ENCODE measurements at places on chromosomes 12 and 14.

DNA sequence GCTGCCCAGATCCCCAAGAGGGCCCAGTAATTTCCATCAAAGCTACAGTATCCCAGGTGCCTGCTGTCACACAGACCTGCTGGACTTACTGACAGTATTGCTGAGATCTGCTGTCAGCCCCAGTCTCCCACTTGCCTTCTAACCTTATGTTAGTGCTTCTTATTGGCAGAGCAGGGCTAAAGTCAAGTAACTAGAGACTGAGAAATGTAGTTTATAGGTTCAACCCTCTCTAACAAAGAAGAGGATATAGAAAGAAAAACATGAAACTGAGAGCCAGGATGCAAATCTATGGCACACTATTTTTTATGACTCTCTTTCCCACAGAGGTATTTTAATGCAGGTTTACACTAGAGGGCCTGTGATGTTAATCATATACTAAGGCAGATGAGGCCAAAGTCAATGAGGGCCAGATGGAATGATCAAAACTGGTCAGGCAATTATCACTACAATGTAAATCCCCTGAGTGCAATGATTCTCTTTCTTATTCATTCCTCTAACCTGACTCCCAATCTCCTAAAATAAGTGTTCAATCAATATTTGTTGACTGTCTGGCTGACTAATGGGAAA is 781.9 kb downstream of the VRK1 start:
- DNase-seq = no peak
- no peaks in the 10 kb centered on the region for H3K4me1 ChIP-seq
- no peak overlapping the region for H3K27ac ChIP-seq
- no peaks in the 10 kb centered on the region for H3K36me3 ChIP-seq
- no peaks in the 10 kb centered on the region for H3K27me3 ChIP-seq

- H3K4me3 ChIP-seq = no peak overlapping the region
- H3K27ac ChIP-seq = no peak overlapping the region
- H3K4me1 ChIP-seq = no peaks in the 10 kb centered on the region
- DNase-seq = no peak
- no peaks in the 10 kb centered on the region for H3K36me3 ChIP-seq
Measured at GRCh38 chr14:99043756-99044155, 228.2 kb downstream of the BCL11B start.

DNA sequence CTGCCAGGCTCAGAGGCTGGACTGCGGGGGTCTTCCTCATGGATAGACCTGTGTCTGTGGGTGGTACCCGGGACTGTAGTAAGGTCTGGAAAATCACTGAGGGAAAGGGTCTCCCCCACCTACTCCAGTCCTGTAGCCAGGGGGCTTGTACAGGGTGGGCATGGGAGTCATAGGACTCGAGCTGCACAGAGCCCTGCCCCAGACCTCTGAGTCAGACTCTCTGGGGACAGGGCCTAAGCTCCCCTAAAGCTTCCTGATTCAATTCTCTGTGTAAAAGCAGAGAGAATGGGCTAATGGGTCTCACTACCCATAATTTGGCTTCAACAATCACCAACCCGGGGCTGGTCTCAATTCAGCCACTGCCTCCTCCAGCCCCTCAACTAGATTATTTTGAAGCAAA is 27.0 kb downstream of the LRTM2 start:
- no peaks in the 10 kb centered on the region for H3K27me3 ChIP-seq
- DNase-seq = no peak
- peaks cover 9% of the 10 kb centered on the region for H3K4me1 ChIP-seq
- H3K4me3 ChIP-seq = no peak overlapping the region

DNA sequence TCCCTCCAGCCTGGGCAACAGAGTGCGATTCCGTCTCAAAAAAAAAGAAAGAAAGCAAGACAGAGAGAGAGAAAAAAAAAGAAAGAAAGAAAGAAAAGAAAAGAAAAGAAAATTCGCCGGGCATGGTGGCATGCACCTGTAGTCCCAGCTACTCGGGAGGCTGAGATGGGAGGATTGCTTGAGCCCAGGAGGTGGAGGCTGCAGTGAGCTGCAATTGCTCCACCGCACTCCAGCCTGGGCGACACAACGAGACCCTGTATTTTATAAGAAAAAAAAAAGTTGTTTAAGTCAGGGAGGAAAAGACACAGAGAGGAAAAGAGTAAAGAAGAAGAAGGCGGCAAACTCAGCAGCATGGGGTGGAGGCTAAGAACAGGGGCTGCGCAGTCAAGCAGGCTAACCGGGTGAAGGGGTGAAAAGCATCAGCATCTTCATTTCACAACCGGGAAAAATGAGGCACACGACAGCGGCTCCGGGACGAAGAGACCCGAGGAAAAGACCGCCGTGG is 557 bp upstream of the FICD start:
- no peak overlapping the region for H3K27ac ChIP-seq
- no peaks in the 10 kb centered on the region for H3K27me3 ChIP-seq
- peaks cover 13% of the 10 kb centered on the region for H3K36me3 ChIP-seq
- peak overlapping the region; percentile 9 for H3K4me3 ChIP-seq

GRCh38 chr12:44930972-44931600 is 55.0 kb upstream of the NELL2 start:
- no peaks in the 10 kb centered on the region for H3K4me1 ChIP-seq
- H3K4me3 ChIP-seq = no peak overlapping the region
- H3K36me3 ChIP-seq = no peaks in the 10 kb centered on the region
- no peaks in the 10 kb centered on the region for H3K27me3 ChIP-seq

GRCh38 chr14:22012452-22012851 is 338.8 kb upstream of the OR4E1 start:
- H3K27me3 ChIP-seq = no peaks in the 10 kb centered on the region
- H3K4me3 ChIP-seq = no peak overlapping the region
- no peak overlapping the region for H3K27ac ChIP-seq
- DNase-seq = no peak
- H3K36me3 ChIP-seq = no peaks in the 10 kb centered on the region
- no peaks in the 10 kb centered on the region for H3K4me1 ChIP-seq

DNA sequence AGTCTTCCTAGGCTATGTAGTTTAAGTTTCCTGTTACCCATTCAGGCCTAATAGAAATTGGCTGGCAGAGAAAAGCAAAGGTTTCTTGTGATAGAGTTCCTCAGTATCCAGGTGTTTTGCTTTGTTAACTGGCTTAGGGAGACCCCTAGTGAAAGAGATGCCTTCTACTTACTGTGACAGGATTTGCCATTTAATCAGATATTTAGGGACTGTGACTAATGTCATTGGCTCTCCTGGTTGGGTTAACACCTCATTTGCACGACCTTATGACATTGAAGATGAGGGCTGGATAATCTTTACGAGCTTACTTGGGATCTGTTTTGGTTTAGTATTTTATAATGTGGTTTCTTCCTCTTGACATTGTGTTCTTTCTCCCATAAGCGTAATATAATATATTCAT is 5.8 kb downstream of the MON2 start:
- no peaks in the 10 kb centered on the region for H3K36me3 ChIP-seq
- peak; percentile 9 for DNase-seq
- H3K27me3 ChIP-seq = no peaks in the 10 kb centered on the region
- H3K4me1 ChIP-seq = no peaks in the 10 kb centered on the region
- H3K27ac ChIP-seq = no peak overlapping the region

DNA sequence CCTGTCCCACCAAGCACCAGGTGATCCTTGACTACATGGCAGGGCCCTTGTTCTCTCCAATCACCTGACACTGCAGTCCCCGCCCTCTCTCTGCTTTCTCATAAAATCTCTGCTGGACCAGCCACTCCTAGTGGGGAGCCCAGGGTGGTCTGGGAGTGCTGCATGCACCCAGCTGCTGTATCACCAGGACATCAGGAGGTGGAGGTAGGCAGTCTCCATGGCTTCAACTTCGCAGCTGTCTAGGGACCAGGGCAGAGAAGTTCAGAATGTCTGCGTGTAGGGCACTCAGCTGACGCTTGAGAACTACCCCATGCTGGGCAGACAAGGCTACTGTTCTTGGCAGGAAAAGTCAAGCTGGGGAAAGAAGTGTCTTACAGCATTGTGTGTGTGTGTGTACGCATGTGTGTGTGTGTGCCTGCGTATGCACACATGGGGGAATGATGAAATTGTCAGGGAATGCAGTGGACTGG is 2.6 kb downstream of the WSCD2 start:
- no peak overlapping the region for H3K27ac ChIP-seq
- no peaks in the 10 kb centered on the region for H3K4me1 ChIP-seq
- H3K4me3 ChIP-seq = no peak overlapping the region
- H3K27me3 ChIP-seq = no peaks in the 10 kb centered on the region
- no peak for DNase-seq

- no peaks in the 10 kb centered on the region for H3K27me3 ChIP-seq
- H3K4me1 ChIP-seq = no peaks in the 10 kb centered on the region
- H3K27ac ChIP-seq = no peak overlapping the region
- no peak for DNase-seq
Measured at GRCh38 chr14:30299915-30300314, 259.0 kb upstream of the G2E3 start.

- no peak for DNase-seq
- H3K36me3 ChIP-seq = no peaks in the 10 kb centered on the region
Measured at GRCh38 chr14:96198430-96199130, 6.1 kb upstream of the BDKRB2 start.

DNA sequence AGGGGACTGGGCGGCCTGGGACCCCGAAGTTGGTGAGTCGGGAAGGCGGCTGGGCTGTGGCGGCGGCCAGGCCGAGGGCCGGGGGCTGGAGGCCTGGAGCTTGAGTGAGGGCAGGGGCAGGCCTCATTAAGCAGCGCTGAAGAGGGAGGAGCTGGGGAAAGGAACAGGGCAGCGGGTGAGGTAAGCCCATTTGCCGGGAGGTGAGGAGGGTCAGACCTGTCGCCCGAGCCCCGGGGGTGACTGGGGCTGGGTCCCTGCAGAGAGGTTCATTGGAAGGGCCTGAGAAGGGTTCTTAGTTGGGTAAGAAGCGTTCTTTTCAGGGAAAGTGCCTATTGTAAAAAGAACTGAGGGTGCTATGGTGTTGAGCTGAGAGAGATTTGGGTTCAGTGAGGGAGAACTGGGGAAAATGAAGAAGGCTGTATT is 441 bp downstream of the RAB5B start:
- H3K4me3 ChIP-seq = peak overlapping the region; percentile 76
- no peaks in the 10 kb centered on the region for H3K27me3 ChIP-seq
- DNase-seq = no peak
- no peak overlapping the region for H3K27ac ChIP-seq

- no peaks in the 10 kb centered on the region for H3K27me3 ChIP-seq
- H3K4me1 ChIP-seq = no peaks in the 10 kb centered on the region
- H3K27ac ChIP-seq = no peak overlapping the region
Measured at GRCh38 chr12:132319359-132319950, 9.9 kb downstream of the GALNT9 start.

Data from iPS DF 6.9 (cell line).